ENCODE measurements at places on chromosomes 16 and 17. TPM values are rescaled to one million over a fixed set of nuclear protein-coding genes. Genes with fewer than 3 reads are reported as not detected.

TBC1D26 gene
- not detected for total RNA-seq

TIMM22 gene
- 8.2 TPM for total RNA-seq

OTOP2 gene
- total RNA-seq = not detected

DNA sequence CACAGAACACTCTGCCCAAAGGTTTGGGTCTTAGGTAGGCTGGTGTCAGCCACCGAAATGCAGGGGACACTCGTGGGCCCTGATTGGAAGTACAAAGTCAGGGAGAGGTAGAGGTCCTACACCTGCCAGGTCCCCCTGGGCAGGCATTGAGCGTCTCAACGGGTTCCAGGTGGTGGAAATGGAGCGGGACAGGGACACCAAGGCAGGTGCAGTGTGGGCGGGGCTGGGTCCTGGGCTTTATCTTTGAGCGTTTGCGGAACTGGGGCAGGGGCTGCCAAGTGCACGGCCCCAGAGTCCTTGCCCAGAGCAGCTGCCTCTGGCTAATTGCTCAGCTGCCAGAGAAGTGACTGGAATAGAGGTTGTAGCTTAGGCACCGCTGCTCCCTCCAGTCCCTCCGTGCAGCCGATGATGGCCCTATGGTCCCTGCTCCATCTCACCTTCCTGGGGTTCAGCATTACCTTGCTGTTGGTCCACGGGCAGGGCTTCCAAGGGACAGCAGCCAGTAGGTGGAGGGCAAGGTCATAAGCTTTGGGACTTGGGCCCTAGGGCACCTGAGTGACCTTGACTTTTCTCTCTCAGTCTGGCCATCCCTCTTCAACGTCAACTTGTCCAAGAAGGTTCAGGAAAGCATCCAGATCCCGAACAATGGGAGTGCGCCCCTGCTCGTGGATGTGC is at the start of gene ZACN:
TSS of gene ZACN (plus strand) at position 323 of the 675 bp plus-strand sequence. CDS start at position 406, 83 bp downstream.
- H3K4me1 ChIP-seq = peaks cover 25% of the 10 kb centered on the region
- no peak within 1 kb of the TSS for H3K27ac ChIP-seq
- no peak within 1 kb of the TSS for H3K4me3 ChIP-seq
- DNase-seq = no peak

- H3K27ac ChIP-seq = peak overlapping the region; percentile 64
- no peaks in the 10 kb centered on the region for H3K27me3 ChIP-seq
- H3K36me3 ChIP-seq = peaks cover 44% of the 10 kb centered on the region
- H3K4me3 ChIP-seq = peak overlapping the region; percentile 36
Observed at GRCh38 chr17:73228748-73229236, 32.9 kb downstream of the CPSF4L start.

Measured in activated CD4-positive, alpha-beta memory T cell treated with anti-CD3 and anti-CD28 coated beads, Interleukin-2, amount 10 ng/mL, durations not matched to agents 7 days and 5 days (primary cell).